Progenitor cell of endocrine pancreas (in vitro differentiated cells): ENCODE measurements at places on chromosomes 6 and 20.

DNA sequence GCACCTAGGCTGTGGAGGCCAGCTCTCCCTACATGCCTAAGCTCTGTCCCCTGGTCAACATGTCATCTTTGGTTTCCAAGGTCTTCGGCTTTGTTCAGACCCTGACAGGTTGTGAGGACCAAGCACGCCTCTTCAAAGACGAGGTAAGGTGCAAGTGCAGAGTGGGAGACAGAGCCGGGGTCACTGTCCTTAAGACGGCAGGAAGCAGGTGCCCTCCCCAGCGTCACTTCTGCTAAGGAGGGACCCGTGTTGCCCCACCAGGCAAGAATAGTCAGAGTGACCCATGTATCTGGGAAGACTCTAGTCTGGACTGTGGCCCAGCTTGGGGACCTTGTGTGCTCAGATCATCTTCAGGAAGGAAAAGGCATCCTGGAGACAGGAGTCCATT lies 18.2 kb upstream of the SGK2 start:
- H3K27ac ChIP-seq: no peak overlapping the region
- H3K4me1 ChIP-seq: no peaks in the 10 kb centered on the region
- no peaks in the 10 kb centered on the region for H3K27me3 ChIP-seq
- peaks cover 3% of the 10 kb centered on the region for H3K36me3 ChIP-seq
- H3K4me3 ChIP-seq: no peak overlapping the region
- no peak for DNase-seq

- H3K27me3 ChIP-seq: no peaks in the 10 kb centered on the region
- H3K4me1 ChIP-seq: peaks cover 1% of the 10 kb centered on the region
- no peak for DNase-seq
- H3K4me3 ChIP-seq: no peak overlapping the region
Measured at GRCh38 chr6:112802144-112802543, 455.0 kb downstream of the RFPL4B start.

DNA sequence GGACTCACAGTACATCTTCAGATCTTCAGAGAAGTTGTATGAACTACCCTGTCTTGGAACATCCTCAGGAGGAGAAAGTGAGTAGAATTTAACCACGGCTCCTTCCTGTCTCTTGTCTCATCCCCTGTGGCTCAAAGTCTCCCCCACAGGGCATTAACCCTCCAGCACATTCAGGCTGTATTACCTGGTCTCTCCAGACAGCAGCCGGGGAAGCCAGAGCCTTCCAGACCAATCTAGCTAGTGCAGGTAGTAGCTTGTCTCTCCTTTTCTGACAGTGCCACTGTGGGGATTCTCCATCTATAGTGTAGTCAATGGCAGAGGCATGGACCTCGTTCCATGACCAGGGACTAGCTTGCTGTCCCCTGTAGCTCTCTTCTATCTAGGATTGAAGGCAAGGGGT lies 16.9 kb upstream of the ELMO2 start:
- H3K4me1 ChIP-seq: no peaks in the 10 kb centered on the region
- DNase-seq: no peak
- peaks cover 2% of the 10 kb centered on the region for H3K36me3 ChIP-seq
- H3K27me3 ChIP-seq: peaks cover 2% of the 10 kb centered on the region
- H3K27ac ChIP-seq: no peak overlapping the region
- H3K4me3 ChIP-seq: no peak overlapping the region

DNA sequence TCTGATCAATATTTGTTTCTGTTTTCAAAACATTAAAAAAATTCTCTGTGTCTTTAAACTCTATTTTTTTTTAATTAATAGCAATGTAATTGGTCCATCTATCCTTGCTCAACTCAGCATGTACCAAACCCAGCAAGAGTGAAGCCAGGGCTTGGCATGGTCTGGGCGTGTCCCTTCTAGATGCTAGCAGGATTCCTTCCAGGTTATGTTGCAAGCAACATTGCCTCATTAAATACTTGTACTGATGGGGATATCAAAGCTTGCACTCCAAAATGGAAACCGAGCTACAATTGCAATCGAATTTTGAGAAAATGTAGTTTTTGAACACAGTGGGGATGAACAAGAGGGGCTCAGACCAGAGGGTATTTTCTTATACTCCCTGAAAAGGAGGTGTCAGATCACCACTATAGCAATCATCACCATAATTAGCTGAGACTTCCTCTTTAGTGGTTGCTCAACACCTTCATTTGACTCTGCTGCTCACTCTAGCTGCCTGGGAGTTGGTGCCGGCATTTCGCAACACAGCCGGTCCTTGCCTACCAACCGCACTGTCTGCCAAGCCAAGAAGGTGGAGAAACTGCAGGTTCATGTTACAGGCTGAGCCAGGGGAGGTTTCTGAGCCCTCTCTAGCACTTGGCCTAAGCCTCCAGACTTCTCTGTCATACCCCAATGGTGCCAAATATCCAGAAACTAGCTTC lies 67.8 kb upstream of the RALGAPA2 start:
- DNase-seq: no peak
- H3K4me1 ChIP-seq: no peaks in the 10 kb centered on the region
- no peak overlapping the region for H3K27ac ChIP-seq
- no peaks in the 10 kb centered on the region for H3K36me3 ChIP-seq
- no peaks in the 10 kb centered on the region for H3K27me3 ChIP-seq
